Heart left ventricle (tissue), 16 donors: ENCODE measurements at places on chromosomes 1 and 21.
A peak's percentile ranks its signal among the peaks of the same experiment; 100 is the strongest.

- no peaks in the 10 kb centered on the region for H3K27me3 ChIP-seq
- no peak overlapping the region for H3K4me3 ChIP-seq
- no peaks in the 10 kb centered on the region for H3K4me1 ChIP-seq
- no peak overlapping the region for H3K27ac ChIP-seq
Measured at GRCh38 chr1:194908643-194909042, 1699.6 kb downstream of the KCNT2 start.

DNA sequence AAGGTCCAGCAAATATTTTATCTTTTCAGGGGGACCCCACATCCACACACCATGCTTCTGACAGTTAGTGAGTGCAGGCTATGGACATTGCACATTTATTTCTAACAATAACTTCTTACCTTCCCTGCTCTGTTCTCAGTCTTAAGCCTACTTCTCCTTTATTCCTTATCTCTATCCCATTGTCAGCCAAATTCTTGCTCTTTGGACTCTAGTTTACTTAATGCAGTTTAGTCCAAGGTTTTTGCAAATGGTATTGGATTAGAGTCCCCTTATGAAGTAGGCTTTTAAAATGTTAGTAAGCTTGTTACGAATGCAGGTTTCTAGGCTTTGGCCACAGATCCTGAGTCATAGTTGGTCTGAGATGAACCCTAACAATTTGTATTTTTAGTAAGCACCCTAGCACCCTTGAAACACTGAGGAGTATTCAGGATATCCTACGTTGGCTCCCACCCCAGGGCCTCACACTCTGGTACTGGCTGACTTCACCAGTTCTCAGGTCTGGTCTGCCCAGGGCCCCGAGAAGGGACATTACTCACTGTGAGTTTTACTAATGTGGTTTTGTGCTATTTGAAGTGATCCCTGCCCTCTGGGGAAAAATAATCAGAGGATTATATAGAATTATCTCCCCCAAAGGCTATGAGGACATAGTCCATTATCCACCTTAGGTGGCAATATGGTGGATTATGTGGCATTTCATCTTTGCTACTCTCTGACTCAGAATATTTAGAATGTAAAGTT is 239.5 kb downstream of the TGFB2 start:
- no peak overlapping the region for H3K27ac ChIP-seq
- no peaks in the 10 kb centered on the region for H3K4me1 ChIP-seq
- H3K27me3 ChIP-seq, result no peaks in the 10 kb centered on the region
- H3K36me3 ChIP-seq, result no peaks in the 10 kb centered on the region
- DNase-seq, result no peak

- H3K27me3 ChIP-seq, result no peaks in the 10 kb centered on the region
- no peak for DNase-seq
- no peaks in the 10 kb centered on the region for H3K4me1 ChIP-seq
- H3K36me3 ChIP-seq, result no peaks in the 10 kb centered on the region
- H3K27ac ChIP-seq, result no peak overlapping the region
- no peak overlapping the region for H3K4me3 ChIP-seq
Measured at GRCh38 chr1:217562229-217562878, 68.5 kb downstream of the GPATCH2 start.

DNA sequence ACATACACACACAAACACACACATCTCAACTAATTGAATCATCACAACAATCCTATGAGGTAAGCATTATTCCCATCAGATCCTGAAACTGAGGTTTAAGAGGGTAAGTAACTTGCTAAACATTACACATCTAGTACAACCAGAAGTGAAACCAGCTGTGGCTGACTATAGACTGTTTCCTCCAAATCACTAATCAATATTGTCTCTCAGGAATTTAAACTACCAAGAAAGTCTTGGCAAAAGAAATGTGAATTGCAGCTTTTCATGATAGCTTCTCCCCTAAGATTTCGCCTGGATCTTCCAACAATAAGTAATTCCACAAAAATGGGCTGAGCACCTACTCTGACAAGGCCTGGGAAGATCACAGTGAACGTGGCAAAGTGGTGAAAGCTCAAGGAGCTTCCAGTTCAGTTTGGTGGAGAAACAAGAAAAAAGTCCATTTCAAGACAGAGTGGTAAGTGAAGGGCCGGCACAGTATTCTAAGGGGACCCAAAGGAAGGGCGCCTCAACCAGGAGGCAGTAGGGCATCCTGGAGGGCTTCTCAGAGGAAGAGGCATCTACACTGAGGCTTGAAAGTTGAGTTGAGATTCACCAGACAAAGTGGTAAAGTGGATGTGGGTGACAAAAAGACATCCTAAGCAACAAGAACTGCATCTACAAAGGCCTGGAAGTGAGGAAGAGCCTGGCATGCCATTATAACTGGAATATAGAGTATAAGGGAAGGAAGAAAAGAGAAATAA is 22.1 kb downstream of the LRRC52 start:
- no peak for DNase-seq
- no peaks in the 10 kb centered on the region for H3K36me3 ChIP-seq
- peaks cover 8% of the 10 kb centered on the region for H3K4me1 ChIP-seq
- H3K27me3 ChIP-seq, result no peaks in the 10 kb centered on the region

GRCh38 chr1:101652484-101652883 is 344.2 kb downstream of the OLFM3 start:
- no peak overlapping the region for H3K4me3 ChIP-seq
- no peaks in the 10 kb centered on the region for H3K36me3 ChIP-seq
- DNase-seq, result no peak
- H3K27ac ChIP-seq, result no peak overlapping the region

- peak overlapping the region; percentile 73 for H3K4me3 ChIP-seq
- H3K4me1 ChIP-seq, result peaks cover 67% of the 10 kb centered on the region
- no peaks in the 10 kb centered on the region for H3K36me3 ChIP-seq
- peak; percentile 57 for DNase-seq
Measured at GRCh38 chr1:153963850-153964331, 554 bp upstream of the SLC39A1 start.

DNA sequence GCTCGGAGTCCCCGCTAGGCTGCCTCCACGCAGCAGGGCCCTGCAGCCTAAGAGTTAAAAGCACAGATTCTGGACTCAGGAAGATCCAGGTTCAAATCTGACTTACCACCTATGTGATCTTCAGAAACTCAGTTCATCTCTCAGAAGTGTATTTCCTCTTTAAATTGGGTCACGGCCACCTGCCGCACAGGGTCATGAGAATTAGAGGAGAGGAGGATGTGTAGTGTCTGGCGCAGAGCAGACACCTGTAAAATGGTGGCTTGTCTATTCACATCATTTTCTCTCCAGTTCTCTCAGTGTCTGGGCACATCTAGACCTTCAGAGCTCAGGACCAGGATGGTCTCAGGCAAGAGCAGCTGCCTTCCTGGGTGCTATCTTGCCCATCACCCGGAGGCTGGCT is 45.8 kb downstream of the PTPRF start:
- H3K4me3 ChIP-seq, result no peak overlapping the region
- no peak for DNase-seq
- no peak overlapping the region for H3K27ac ChIP-seq
- H3K36me3 ChIP-seq, result no peaks in the 10 kb centered on the region
- H3K27me3 ChIP-seq, result no peaks in the 10 kb centered on the region
